NCI-H2171 (cell line): ENCODE measurements at places on chromosomes 4 and X.

DNA sequence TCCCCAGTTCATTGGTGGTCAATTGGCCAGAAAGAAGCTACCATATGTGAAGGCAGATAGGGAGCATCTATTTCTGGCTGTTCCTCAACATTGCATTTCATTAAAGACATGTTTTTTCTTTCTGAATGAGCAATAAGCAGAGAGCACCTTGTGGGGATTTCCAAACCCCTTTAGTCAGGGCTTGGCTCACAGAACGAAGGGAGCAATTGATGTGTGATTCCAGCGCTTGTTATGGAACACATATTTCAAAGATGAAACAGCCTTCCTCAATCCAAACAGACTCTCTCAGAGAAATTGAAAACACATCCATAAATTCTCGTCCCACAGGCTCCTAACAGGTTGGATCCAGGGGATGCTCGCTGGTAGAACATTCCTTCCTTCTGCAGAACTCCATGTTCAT, 84.1 kb downstream of the CLCN4 start:
- DNase-seq = no peak

DNA sequence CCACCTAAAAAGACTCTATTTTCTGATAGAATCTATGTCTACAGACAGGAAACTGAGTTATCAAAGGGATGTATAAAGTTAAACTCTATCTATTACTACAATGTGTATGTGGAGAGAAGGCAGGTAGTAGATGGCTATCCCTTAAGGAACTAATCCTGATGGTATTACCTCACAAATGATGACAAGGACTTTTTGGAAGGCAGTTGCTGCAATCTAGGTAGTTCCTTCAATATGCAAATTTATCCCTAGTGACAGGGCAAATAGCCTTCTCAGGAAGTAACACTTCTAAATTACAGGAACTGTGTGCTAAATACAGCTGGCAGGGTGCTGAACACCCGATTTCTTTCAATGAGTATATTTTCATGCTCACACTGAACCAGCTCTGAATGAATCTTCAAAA, 177.4 kb downstream of the COL25A1 start:
- DNase-seq = no peak

GRCh38 chrX:10433296-10433965, 187.0 kb downstream of the MID1 start:
- DNase-seq = no peak

DNA sequence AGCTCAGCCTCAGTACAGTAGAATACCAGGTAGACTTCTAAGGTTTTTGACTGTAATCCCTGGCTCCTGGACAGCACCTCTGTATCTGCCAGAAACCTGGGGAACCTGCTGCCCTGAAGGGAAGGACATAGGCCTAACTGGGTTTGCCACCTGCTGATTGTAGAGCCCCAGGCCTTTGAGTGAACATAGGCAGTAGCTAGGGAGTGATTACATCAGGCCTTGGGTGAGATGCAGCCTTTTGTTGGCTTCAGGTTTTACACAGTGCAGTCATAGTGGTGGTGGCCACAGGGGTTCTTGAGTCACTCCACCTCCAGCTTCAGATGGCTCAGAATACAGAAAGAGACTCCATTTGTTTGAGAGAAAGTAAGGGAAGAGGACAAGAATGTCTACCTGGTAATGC, 19.3 kb downstream of the IQCM start:
- no peak for DNase-seq

GRCh38 chr4:156952078-156952759, 19.4 kb downstream of the PDGFC start:
- DNase-seq = no peak

GRCh38 chr4:128810331-128810870, 901 bp downstream of the JADE1 start:
- DNase-seq = no peak

- DNase-seq = no peak
Measured at GRCh38 chrX:103356858-103357257, 552 bp downstream of the TCEAL9 start.

DNA sequence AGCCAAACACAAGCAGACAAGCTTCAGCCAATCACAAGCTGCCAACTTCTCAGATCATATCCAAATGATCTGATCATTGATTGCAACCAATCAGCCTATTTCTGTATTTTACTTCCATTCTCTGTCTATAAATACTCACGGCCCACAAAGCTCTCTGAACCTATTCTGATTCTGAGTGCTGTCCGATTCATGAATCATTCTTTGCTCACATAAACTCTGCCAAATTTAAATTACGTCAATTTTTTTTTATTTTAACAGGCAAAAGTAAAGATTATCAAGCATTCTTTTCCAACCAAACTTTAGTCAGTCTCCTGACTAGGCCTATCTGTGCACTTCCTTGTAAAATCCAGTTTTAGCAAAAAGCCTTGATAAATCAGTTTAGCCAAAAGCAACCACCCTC, 1.8 kb upstream of the TCEANC start:
- DNase-seq = no peak

GRCh38 chrX:114611018-114611619, 27.2 kb downstream of the HTR2C start:
- DNase-seq = no peak

DNA sequence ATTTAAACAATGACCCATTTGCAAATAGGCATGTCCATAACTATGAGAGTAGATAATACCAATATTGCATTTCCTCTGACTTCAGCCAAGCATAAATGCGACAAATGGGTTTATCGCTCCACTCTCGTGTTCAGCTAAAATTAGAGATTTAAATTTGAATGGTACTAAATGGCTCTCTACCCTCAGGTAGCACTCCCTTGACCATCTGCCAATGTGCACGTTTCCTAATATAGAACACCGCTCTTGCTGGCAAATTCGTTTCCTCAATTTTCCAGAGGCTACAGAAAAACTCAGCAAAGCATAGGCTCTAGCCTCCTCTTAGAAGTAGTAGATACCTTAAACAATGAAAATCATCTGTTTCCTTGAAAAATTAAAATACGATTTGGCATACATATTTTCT, 251.6 kb downstream of the ADGRA3 start:
- DNase-seq = no peak

DNA sequence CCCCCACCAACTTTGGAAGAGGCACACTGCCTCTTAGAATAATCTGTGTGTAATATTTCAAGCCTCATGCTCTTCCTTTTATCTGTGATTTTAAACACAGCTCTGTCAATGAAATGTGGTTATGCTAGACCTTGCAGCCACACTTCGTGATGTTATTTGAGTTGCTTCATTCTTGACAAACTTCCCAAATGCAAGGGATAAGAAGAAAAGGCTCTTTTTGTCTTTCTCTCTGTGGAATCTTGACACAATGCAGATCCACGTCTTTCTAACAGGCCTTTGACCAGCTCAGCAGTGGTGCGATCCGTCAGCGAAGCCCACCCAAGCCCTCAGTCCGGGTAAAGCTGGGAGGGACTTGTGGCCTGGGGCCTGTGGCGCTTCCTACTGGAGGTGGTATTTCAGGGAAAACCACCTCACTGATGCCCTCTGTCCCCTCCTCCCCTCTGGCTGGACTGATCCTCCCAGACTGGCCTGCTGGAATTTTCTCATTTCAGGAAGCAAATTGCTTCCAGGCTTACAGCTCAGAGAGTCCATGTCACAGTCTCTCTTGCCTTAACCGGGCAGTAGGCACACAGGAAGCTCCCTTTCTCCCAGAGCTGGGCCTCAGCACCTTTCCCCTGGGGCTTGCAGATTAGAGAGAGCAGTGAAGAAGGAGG, 19.5 kb upstream of the CCKAR start:
- DNase-seq = no peak

DNA sequence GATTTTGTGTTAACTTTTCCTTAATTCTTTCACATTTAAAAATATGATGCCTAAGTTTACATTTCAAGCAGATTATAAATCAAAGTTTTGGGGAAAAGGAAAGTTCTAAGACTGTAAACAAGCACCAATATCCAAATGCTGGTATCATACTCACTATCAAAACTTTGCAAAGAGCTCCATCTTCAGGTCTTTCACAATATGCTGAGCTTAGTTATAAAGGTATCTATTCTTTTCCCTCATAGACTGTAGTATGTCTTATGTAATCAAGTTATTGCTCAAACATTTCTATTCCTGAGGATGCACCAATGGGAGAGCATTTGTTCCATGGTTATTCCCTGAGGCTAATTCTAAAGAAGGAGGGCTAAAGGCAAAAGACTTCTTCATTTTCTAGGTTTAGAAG, 207.9 kb upstream of the FAM241A start:
- DNase-seq = peak; percentile 2

DNA sequence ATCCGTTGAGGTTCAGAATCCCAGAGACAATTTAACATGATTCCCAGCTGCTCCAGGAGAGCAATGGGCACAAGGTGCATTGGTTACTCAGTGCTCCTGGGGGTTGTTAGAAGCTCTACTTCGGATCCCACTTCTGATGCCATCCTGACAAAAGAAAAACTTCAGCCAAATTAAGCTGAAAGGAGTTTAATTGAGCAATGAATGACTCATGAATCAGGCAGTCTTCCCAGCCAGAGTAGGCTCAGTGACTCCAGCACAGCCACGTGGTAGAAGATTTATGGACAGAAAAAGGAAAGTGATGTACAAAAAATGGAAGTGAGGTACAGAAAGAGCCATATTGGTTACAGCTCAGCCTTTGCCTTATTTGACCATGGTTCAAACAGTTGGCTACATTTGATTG, 95.7 kb downstream of the PWWP3B start:
- no peak for DNase-seq

DNA sequence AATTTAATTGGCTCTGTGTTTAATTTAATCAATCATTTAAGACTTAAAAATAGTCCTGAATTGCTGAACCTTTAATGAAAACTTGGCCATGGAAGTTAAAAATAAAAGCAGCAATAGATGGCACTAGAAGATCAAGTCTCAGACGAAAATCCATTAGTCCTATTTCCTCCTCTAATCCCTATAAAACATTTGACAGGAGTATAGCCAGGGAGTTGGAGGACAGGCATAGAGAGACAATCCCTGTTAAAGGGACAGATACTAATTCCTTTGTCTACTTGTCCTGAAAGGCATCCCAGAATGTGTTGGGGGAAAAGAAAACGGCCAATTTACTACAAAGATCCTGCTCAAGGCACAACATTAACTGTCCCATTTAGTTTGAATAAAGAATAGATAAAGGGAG, 276.3 kb upstream of the TACR3 start:
- DNase-seq = no peak

GRCh38 chr4:7649741-7650531, 215.2 kb upstream of the PSAPL1 start:
- DNase-seq = no peak

DNA sequence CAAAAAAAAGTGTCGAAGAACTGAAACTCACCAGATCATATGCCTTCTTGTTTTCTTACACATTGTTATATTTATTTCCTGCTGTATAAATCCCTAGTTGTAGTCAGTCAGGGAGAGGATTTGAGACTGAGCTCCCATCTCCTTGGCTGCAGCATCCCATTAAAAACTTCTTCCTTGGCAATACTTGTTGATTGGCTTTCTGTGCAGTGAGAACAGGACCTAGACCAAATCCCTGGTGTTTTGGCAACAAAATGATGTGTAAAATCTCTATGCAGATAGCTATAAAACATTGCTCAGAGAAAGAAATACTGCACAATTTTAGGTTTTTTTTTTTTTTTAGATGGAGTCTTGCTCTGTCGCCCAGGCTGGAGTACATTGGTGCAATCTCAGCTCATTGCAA, 47.9 kb downstream of the TRIML1 start:
- no peak for DNase-seq

DNA sequence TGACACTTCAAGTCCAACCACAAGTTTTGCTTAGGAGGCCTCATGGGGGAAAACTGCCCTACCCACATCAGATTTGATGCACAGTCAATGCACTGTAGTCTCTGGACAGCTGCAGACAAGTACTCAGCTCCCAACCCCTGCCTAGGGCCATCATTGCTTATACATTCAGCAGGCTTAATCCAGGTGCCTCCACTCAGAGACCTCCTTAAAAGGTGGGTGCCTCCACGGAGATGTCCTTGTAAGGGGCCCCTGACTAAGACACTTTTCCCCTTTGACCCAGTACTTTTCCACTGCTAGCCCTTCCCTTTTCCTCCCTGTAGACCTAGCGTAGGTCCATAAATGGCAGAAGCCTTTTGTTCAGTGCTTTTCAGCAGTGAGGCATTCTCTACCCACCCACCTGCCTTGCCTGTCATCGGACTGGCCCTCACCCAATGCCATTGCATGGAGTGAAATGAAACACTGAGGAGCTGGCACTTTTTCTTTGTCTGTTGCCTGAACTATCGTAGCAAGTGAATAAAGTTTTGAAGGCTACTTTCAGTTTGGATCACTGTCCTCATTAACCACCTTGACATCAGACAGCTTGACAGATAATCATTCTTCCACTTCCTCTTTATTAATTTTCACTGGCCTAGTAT, 23.8 kb upstream of the PLK4 start:
- no peak for DNase-seq

DNA sequence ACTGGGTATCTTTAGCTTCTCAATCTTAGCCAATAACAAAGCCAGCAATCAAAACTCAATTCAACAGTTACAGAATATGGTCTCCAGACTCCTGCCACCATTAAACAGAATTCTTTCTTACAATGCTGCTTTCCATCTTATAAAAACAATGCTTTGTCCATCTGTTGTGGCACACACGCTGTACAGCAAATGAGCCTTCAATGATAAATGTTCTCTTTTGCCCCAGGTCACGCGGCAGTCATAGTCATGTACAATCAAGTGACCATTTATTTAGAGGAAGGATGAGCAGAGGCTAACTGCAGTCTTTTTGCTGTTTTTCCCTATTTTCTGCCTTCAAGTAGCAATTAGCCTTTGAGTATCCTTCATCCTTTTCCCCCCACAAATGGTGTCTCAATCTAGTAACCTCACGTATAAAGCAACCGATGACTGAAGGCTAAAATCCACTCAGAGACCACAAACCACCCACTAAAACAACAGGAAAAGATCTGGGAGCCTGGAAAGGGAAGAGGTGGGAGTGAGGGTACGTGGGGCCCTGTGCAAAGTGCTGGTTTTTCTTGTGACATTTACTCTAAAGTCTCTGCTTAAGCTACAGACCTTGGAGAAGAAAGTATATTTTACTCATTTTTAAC, 24.4 kb downstream of the TRIM2 start:
- no peak for DNase-seq

- no peak for DNase-seq
Measured at GRCh38 chrX:48107717-48108116, 22.7 kb upstream of the SPACA5B start.

- no peak for DNase-seq
Measured at GRCh38 chr4:147498031-147498660, 17.2 kb downstream of the EDNRA start.

DNA sequence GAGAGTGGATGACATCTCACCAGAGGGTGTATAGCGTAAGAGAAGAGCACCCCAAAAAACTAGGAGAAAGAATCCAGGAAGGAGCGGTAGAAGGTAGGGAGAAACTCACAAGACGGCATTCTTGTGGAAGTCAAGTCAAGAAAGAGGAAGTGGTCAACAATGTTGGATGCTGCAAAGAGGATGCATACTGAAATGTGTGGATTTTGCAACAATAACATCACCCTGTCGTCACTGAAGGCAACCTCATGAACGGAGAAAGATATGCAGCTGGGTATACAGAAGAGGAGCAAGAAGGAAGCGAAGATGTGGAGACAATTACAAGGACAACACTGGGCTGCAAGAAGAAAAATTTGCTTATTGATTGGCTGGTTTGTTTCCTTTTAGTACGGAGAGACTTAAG, 11.4 kb upstream of the TAPT1 start:
- no peak for DNase-seq

GRCh38 chr4:184587221-184587620, 62.0 kb downstream of the CASP3 start:
- no peak for DNase-seq
